Suppressor macrophage (primary cell): ENCODE measurements at places on chromosomes 5 and 9.

DNA sequence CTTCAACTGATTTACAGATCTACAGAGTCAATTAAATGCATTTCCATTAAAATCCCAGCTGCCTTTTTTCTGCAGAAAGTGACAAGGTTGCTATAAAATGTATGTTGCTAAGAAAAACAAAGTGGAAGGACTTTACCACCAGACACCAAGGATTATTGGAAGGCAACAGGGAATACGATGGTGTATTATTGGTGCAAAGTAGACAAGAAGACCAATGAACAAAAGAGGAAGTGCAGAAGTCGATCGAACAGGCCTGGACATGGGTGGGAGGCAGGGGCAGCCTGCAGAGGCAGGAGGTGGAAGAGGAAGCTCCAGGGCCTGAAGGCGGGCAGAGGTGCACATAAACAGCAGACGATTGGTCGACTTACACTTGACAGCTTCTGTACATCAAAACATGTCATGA is 10.6 kb upstream of the SLC6A19 start:
- peak; percentile 70 for DNase-seq

DNA sequence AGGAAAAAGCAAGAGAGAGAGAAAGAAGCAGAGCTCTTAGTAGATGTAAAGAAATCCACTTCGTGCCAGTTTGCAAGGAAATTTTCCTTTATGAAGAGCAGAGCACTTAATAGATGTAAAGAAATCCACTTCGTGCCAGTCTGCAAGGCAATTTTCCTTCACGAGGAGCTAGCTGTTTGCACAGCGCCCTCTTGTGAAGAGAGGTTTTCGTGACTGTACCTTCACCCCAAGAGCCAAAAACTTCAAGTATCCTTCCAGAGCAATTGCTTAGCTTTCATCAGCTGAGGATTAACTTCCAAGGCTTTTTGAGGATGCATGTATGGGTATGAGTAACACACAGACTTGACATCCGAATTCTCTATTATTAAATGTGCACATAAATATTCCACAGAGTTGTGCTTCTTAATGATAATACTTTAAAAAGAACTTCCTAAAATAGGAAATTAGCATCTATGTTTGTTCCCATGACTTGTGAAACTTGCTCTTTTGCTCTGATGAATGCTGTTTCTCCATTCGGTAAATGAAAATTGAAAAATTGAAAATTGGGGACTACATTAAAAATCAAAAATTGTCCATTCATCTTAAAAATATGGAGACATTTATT is 525.6 kb downstream of the PDE4D start:
- DNase-seq = peak; percentile 72

GRCh38 chr5:128925973-128926372 is 39.3 kb upstream of the SLC27A6 start:
- DNase-seq = no peak

GRCh38 chr9:133711428-133712220 is 26.5 kb downstream of the SARDH start:
- DNase-seq = no peak

DNA sequence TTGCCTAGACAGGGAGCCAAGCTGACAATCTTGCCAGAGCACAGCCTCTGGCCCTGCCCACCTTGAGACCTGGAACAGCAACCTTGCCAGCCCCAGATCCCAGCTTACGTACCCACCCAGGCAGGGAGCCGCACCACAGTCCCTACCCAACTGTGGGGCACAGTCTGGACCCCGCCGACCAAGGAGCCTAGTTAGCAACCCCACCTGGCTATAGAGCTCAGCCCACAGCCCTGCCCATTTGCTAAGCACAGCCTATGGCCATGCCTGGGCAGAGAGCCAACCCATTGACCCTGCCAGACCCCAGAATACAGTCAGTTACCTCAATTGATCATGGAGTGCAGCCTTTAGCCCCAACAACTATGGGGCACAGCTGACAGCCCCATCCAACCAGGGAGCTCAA is 97.9 kb upstream of the SH3GL2 start:
- no peak for DNase-seq

DNA sequence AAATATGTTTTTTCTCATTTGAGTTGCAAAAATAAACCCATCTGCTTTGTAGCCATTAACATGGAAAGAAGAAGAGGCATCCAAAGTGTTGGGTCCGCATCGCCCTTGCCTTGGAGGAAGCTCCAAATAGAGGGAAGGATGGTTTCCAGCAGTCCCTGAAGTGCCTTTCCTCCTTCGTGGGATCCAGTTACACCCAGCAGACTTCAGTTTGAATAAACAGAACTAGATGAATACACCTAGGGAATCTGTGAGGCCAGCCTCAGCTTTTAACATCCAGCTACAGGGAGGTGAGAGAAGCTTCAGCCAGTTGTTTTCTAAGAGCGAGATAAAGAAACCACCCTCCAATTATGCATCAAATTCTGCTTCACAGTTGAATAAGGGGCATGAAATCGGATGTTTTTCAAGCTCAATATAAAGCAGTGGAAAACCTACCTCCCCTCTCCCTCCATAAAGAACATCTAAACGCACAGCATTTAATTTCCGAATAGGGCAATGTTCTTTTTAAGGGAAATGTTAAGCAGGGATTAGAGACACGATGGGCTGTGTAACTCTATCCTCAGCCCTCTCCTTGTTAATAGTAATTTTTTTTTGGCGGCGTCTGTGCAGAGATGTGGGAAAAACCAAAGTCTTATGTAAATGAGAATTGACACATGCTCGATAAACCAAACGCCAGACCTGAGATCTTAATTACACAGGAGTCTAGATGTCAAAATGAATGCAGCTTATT is 264.7 kb downstream of the SLIT3 start:
- DNase-seq = no peak
